B cell (primary cell): ENCODE measurements at places on chromosomes 1 and 21. TPM values are rescaled to one million over a fixed set of nuclear protein-coding genes. Genes with fewer than 3 reads are reported as not detected.

- H3K4me3 ChIP-seq: no peak overlapping the region
- DNase-seq: no peak
- H3K36me3 ChIP-seq: no peaks in the 10 kb centered on the region
- no peak overlapping the region for H3K27ac ChIP-seq
- no peaks in the 10 kb centered on the region for H3K4me1 ChIP-seq
These were observed 411.4 kb upstream of the DEPDC1 start for GRCh38 chr1:68908316-68908715.

- DNase-seq: no peak
- no peak overlapping the region for H3K27ac ChIP-seq
- peaks cover 4% of the 10 kb centered on the region for H3K4me1 ChIP-seq
- H3K4me3 ChIP-seq: no peak overlapping the region
- no peaks in the 10 kb centered on the region for H3K27me3 ChIP-seq
These were observed 413.6 kb upstream of the ESRRG start for GRCh38 chr1:217136895-217137205.

GRCh38 chr1:1309251-1310108 lies 1.1 kb downstream of the PUSL1 start:
- H3K36me3 ChIP-seq: peaks cover 31% of the 10 kb centered on the region
- peak; percentile 54 for DNase-seq
- no peaks in the 10 kb centered on the region for H3K27me3 ChIP-seq
- peak overlapping the region; percentile 84 for H3K4me3 ChIP-seq
- H3K4me1 ChIP-seq: peaks cover 34% of the 10 kb centered on the region

DNA sequence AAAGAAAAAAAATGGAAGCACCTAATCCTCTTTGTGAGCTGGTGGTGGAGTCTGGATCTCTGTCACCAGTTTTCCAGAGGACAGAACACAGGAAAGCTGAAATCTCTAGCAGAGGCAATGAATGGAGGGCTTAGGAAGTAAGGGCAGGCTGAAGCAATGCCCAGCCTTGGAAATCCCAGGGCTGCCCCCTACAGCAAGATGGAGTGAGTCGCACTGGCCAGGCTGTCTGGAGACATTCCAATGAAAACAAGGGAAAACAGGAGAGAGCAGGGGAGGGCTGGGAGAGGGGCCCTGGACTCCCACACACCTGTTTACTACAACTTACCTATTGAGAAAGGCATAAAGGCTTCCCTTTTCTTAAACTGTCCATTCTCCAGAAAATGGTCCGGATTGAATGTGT lies 25.9 kb downstream of the CYP2J2 start:
- DNase-seq: no peak
- H3K4me1 ChIP-seq: no peaks in the 10 kb centered on the region
- H3K27me3 ChIP-seq: no peaks in the 10 kb centered on the region
- no peak overlapping the region for H3K27ac ChIP-seq
- H3K36me3 ChIP-seq: no peaks in the 10 kb centered on the region
- H3K4me3 ChIP-seq: no peak overlapping the region

The NDUFS2 gene
- total RNA-seq: 80.2 and 82.3 TPM in 2 replicates
